ENCODE measurements at places on chromosomes 11 and 22. TPM values are rescaled to one million over a fixed set of nuclear protein-coding genes. Genes with fewer than 3 reads are reported as not detected.

DNA sequence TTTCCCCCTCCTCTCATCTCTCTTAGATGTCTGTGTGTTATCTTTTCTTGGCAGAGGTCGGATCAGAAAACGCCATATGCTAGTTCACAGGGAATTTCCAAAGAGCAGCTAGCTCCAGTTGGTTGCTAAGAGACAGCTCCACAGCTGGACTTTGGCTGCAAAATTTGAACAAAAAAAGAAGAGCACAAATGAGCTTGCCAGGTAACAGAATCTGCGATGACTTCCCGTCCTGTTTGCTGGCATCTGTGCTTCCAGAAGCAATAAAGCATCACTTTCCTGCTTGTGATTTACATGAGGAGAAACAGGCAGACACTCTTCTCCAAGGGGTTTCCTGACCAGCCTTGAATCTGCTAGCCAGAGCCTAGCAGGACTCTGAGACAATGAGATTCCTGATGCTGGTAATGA, 596.0 kb upstream of the B3GAT1 start:
- peak; percentile 43 for DNase-seq

DNA sequence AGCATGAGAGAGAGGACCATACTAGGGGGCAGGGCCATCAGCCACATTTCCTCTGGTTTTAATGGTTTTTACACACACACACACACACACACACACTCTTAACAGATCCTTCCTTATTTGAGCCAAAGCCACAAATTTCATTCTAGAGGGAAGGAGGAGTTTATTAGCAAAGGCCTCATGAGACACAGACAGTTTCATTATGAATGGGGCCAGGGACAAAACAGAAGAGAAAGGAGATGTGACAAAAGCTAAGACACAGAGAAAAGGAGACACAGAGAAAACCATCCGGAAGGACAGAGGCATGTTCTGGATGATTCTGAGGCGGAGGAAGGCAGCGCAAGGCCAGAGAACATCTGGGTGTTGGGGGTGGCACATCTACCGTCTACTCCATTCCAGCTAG, 32.2 kb upstream of the ARFGAP3 start:
- no peak for DNase-seq

GRCh38 chr11:72904016-72904415, 89.8 kb downstream of the ATG16L2 start:
- no peak for DNase-seq

The CNTF gene
- total RNA-seq: 3.1 TPM

DNA sequence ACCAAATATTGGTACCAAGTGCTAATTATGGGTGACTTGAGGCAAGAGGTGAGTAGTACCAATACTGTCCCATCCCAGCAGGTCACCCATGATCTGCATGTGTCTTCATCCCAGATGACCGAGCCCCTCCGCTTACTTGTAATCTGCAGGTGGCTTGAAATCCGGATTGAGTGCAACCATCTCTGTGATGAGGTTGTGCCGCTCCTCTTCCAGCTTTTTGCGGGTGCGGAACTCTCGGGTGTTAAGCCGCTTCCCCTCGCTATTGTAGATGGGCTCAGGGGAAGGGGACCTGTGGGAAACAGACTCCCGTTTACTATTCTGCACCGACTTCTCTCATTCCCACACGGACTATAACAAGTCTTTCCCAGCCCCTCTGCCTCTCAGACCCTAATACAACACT, 8.2 kb downstream of the SF1 start:
- DNase-seq: no peak

All from hepatocyte (in vitro differentiated cells).